ENCODE measurements at places on chromosomes 7 and 10. TPM values are rescaled to one million over a fixed set of nuclear protein-coding genes. Genes with fewer than 3 reads are reported as not detected.

The RAB18 gene
- 112 TPM for total RNA-seq

The DLX5 gene
- 2.9 TPM for total RNA-seq

The FFAR4 gene
- total RNA-seq: not detected

The VCL gene
- 11.4 TPM for total RNA-seq
